ENCODE measurements at places on chromosomes 11 and 22. TPM values are rescaled to one million over a fixed set of nuclear protein-coding genes. Genes with fewer than 3 reads are reported as not detected.

APOL3 gene
- total RNA-seq: 1.4 TPM

ANO9 gene
- total RNA-seq: 9.5 TPM

BMAL1 gene
- total RNA-seq: 23.0 TPM

OR52I2 gene
- not detected for total RNA-seq

NEFH gene
- 0.31 TPM for total RNA-seq

ART5 gene
- not detected for total RNA-seq

ADM2 gene
- total RNA-seq: 13.8 TPM

Data from hair follicular keratinocyte (primary cell).